ENCODE measurements at places on chromosomes 4 and X.
A peak's percentile ranks its signal among the peaks of the same experiment; 100 is the strongest.

GRCh38 chr4:24210332-24210902 is 320.6 kb upstream of the PPARGC1A start:
- no peak for DNase-seq

DNA sequence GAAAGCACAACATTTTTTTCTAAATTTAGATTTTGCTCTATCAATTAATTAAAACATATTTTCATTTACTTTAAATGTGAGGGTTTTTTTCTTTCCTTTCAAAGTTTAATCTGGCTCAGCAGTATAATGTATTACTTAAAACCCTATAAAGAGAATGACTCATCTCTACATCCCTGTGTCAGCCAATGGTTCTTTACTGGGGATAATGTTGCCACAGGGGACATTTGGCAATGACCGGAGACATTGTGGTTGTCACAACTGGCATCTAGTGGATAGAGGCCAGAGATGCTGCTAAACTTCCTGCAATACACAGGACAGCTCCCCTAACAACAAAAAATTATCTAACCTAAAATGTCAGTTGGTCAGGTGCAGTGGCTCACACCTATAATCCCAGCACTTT is 53.8 kb downstream of the SYNPO2 start:
- peak; percentile 28 for DNase-seq

GRCh38 chr4:64737026-64737853 is 328.0 kb upstream of the TECRL start:
- DNase-seq: no peak

DNA sequence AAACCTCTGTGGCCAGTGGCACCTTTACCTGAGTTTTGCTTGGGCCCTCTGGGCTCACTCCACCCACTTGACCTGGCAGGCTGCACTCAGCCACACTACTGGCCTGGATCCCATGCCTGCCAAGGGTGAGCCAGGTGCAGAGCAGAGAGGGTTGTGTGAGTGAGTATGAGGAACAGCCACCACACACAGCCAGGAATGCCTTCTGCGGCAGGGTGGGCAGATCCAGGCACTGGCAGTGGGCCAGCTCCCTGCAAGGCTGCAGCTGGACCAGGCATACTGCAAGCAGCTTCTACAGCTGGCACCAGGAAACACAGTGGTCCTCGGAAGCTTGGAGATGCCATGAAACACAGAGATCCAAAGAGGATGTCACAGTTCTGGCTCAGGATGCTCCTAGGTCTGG is 570.1 kb upstream of the ACTRT1 start:
- DNase-seq: no peak

- DNase-seq: no peak
Measured at GRCh38 chr4:1765409-1766072, 27.6 kb upstream of the FGFR3 start.

DNA sequence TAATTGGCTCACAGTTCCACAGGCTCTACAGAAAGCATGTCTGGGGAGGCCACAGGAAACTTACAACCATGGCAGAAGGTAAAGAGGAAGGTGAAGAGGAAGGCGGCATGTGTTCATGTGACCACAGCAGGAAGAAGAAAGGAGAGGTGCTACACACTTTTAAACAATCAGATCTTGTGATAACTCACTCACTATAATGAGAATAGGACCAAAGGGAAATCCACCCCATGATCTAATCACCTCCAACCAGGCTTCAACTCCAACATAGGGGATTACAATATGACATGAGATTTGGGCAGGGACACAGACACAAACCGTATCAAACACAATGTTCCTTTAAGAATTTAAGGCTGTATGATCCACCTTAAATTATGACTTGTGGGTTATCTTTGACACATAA is 10.5 kb upstream of the PGM2 start:
- DNase-seq: no peak

GRCh38 chr4:106032851-106033286 is 137.6 kb downstream of the NPNT start:
- DNase-seq: no peak

DNA sequence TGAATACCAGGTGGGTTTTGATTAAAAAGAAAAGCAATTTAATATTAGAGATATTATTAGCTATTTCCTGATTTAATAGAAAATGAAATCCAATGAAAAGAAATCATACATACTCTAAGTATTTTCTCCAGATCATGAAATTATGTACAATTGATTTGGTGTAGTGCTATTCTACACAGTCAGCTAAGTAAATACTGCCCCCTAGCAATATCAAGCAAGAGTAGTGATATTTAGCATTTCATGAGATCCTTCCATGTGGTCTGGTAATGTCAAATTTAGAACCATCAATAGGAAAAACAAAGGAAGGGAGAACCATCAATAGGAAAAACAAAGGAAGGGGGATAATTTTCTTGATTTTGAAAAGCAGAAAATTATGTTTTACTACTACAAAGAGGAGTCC is 114.6 kb downstream of the TBCK start:
- peak; percentile 0 for DNase-seq

DNA sequence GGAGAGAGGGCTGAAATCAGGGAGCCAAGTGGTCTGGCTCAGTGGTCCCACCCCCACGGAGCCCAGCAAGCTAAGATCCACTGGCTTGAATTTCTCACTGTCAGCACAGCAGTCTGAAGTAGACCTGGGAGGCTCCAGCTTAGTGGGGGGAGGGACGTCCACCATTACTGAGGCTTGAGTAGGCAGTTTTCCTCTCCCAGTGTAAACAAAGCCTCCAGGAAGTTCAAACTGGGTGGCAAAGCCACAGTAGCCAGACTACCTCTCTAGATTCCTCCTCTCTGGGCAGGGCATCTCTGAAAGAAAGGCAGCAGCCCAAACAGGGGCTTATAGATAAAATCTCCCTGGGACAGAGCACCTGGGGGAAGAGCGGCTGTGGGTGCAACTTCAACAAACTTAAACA is 88.1 kb downstream of the NPFFR2 start:
- no peak for DNase-seq

- DNase-seq: no peak
Measured at GRCh38 chr4:184345573-184345922, 127.9 kb upstream of the ENPP6 start.

- DNase-seq: no peak
Measured at GRCh38 chrX:78548012-78548411, 111.1 kb downstream of the RTL3 start.

DNA sequence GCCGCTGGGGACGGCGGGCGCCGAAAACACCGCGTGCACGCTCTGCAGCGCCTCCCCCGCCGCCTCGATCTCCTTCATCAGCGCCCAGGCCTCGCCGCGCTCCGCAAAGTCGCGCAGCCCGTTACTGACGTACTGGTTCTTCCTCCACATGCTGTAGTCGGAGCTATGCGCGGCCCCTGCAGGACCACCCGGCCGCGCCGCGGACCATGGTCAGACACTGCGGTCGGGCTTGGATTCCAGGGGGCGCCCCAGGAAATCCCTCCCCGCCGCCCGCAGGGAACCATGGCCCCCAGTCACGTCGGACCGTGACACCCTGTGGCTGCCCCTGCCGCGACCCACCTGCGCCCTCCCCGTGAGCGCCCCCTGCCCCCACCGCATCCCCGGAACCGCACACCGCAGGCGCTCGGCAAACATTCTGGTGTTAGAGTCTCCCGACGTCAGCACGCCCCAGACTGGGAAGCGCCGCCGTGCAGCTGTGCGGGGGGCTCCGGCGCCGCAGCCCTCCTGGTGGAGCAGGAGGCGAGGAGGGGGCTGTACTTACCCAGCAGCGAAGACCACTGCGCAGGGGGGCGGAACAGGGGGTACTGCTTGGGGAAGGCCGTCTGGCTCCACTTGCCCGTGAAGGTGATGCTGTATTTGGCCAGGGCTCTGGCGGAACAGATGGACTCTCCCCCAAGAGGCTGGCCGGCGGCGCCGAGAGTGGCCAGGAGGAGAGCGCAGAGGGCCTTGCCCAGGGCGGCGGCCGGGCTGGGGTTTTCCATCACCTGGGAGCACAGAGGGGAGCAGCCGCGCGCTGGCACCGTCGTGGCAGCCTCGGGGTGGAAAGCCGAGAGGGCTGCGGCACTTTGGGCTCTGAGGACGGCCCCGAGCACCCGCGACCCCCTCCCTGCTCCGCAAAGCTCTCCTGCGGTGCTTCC is 814 bp downstream of the SPON2 start:
- DNase-seq: no peak

GRCh38 chr4:57191523-57192034 is 81.4 kb upstream of the IGFBP7 start:
- DNase-seq: peak; percentile 34

DNA sequence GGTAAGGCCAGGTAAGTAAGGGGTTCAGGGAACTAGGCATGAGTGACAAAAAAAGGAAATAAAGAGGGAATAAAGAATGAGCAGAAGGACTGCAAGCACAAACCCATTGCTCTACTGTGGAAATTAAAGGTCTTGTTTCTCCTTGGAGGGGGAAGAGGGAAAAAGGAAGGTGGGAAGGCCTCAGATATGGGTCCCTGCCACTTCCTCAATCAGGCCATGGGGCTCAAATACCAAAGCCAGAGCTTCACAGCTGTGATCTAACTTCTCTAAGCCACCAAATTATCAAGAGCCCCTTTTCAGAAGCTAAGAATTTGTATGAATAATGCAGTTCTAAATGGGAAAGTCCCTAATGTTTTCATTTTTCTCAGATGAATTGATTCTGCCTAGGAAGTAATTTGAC is 4.7 kb downstream of the USP51 start:
- no peak for DNase-seq

- DNase-seq: no peak
Measured at GRCh38 chr4:8143392-8144140, 15.0 kb downstream of the ABLIM2 start.

DNA sequence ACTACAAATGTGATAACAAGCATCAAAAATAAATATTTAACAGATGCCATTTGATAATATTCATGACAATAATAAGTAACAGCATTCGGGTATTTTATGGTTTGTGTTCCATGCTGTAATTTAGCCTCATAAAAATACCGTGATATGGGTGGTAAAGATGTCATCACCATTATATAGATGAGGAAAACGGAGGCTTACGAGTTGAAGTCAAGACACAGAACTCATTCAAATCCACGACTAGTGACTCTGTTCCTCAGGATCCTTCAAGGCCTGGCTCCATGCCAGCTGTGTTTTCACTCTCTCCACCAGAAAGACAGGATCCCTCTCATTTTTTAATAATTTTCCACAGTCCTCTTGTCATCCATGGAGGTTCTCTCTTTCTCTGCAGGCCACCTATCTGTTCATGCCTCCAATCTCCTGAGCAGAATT is 94.5 kb downstream of the APBB2 start:
- no peak for DNase-seq

Data from NCI-H2029 (cell line).